ENCODE measurements at places on chromosomes 5 and 9.

DNA sequence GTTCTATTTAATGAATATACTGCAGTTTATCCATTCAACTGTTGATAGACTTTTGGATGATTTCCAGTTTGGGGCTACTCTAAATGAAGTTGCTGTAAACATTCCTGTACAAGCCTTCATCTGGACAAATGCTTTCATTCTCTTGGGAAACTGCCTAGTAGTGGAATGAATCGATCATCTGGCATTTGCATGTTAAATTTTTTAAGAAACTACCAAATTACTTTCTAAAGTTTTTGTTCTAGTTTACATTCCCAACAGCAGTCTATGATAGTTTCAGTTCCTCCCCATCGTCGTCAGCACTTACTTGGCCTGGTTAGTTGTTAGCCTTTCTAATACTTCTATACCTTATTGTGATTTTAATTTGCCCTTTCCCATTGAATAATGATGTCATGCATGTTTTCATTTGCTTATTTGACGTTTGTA lies 306.3 kb downstream of the FER start:
- no peak for DNase-seq

DNA sequence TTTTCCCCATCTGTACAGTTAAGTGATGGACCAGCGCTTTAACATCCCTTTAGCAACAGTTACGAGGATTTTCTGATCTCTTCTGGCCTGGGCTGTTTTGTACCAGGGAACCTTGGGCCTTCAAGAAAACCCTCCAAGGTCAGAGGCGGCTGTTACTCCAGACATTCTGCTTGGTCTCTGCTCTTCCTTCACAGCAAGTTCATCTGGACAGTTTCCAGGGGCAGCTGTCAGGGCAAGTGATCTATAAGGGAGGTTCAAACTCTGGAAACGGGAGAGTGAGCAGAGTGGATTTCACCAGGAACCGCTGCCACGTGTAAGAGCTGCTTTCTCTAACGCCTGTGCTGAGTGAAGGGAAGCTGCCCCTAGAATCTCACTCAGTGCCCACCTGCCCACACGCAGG lies 36.7 kb downstream of the ZNF618 start:
- DNase-seq = no peak

DNA sequence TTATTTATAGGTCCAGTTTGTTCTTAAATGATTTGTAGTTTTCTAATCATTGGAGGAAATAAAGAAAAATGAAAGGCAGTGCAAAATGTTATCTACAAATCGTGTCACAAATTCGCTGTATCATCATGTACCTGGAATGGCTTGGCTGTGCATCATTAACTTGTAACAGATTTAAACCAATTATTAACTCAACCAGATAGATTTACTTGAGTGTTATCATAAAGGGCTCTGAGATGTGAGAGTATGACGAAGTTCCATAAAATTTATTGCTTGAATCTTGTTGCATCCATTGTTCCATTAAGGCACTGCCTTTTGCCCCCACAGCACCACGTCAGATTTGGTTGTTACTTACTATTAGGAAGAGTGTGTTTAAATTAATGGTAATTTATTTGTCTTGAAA lies 23.5 kb downstream of the PCSK5 start:
- no peak for DNase-seq

DNA sequence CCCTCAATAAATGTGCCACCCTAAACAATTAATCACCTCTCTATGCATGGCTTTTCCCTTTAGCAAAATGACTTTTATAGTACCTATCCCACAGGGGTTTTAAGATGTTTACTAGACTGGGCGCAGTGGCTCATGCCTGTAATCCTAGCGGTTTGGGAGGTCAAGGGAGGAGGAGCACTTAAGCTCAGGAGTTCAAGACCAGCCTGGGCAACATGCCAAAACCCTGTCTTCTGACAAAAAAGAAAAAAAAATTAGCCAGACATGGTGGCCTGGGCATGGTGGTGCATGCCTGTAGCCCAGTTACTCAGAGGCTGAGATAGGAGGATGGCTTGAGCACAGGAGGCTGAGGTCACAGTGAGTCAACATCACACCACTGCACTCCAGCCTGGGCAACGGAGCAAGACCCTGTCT lies 13.5 kb downstream of the SH3TC2 start:
- no peak for DNase-seq

DNA sequence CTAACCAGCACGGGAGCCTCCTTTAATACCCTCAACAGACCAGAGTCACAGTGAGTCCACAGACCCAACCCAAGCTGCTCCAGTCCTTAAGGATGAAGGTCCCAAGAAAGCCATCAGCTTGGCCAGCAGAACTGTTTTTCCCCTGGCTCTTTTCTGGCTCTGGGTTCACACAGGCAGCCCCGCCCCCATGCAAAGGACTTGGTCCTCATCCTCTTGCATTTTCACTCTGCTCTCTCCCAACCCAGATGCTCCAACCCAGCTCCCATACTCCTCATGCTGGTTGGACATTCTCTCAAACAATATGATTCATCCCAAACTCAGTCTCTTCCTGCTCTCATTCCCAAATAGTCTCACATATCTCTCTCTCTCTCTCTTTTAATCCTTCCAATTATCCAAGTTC lies 74.2 kb upstream of the SPOCK1 start:
- DNase-seq = no peak

All from activated naive CD8-positive, alpha-beta T cell treated with anti-CD3 and anti-CD28 coated beads, Interleukin-2, amount 50 U/mL, for 16 hours (primary cell).